ENCODE measurements at places on chromosomes 5 and 9. TPM values are rescaled to one million over a fixed set of nuclear protein-coding genes. Genes with fewer than 3 reads are reported as not detected.

The JAKMIP2 gene
- total RNA-seq, result 1.7 TPM

DNA sequence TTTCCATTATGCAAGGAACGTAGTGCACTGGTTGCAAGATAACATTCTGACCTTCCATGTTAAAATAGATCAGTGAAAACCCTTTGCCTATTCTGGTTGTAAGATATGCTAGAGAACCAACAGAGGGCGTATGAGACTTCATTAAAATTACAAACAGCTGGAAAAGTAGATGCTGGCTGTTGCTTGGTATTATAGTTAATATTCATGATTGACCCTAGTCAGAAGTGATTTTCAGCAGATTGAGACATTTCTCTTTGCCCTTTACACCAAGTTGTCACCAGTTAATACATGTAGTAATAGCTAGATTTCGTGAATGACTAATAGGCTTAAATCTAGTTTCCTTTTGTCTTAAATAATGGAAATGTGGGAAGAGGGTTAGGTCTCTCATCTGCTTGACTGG, 13.8 kb upstream of the FGF18 start:
- no peak for DNase-seq

DNA sequence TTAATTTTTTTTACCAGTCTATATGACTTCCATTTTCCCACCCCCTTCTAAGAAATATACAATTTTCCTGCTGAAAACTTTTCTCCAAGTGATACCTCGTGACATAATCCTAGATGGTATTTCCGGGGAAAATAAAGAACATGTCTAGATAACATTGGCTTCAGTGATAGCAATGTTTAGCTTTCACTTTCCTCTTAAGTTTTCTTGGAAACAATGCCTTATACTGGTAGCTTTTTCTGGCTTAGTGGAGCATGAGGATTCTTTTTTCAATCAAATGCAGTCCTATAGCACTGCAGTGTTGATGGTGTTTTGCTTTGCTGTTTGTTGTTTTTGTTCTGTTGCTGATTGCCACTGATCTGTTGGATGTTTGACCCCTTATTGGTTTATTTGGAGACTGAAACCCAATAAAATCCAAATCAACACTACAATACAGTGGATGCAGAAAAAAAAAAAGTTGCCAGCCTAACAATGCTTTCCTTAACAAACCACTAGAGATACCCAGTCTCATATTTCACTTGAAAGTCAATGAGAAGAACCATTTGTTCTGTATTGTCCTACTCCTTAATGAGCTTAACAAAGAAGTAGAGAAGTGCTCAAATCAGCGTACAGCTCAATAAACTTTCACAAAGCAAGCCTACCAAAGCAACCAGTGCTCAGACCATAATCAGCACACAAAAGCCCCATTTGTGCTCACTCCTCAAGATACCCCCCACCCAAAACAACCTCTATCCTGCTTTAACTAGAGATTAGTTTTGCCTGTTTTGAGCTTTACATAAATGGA, 74.2 kb upstream of the GRAMD2B start:
- no peak for DNase-seq

The PPP3R2 gene
- 22.8 TPM for total RNA-seq

GRCh38 chr5:132451387-132451786, 39.2 kb downstream of the IRF1 start:
- no peak for DNase-seq

The SLC6A19 gene
- 0.68 TPM for total RNA-seq

The PRR7 gene
- 19.9 TPM for total RNA-seq

GRCh38 chr5:59617186-59617771, 276.2 kb downstream of the PDE4D start:
- no peak for DNase-seq

DNA sequence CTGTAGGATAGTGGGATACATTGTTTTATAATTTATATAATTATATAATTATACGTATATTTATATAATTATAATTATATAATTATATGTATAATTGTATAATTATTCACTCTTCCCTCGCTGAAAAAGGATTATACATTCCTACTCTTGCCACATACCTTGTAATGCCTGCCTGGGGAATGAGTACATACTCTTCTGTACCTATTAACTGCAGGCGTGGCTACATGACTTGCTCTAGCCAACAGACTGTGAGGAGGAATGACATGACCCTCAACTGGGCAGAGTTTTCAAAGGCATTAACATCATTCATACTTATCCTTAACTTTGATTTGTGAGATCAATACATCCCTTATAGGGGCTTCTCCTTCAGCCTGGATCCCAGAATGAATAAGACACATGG, 19.1 kb downstream of the ERMP1 start:
- no peak for DNase-seq

GRCh38 chr9:3468421-3469205, 57.2 kb downstream of the RFX3 start:
- no peak for DNase-seq

The HRH2 gene
- total RNA-seq, result 1.4 TPM

The PFN3 gene
- 27.5 TPM for total RNA-seq

The ENTPD2 gene
- 5.7 TPM for total RNA-seq

DNA sequence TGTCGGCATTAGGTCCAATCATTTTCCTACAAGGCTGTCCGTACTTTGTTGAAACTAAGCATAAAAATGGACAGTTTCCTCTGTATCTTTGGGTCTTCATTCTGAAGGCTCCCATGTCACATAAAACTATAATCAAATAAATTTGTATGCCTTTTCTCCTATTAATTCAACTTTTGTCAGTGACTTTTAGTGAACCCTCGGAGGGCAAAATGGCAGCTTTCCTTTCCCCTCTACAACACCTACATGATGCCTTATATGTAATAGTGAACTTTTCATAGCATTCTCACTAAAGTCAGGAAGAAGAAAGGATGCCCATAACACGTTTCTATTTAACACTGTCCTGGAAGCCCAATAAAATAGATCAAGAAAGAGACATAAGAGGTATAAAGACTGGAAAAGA, 5.1 kb upstream of the AGXT2 start:
- no peak for DNase-seq

DNA sequence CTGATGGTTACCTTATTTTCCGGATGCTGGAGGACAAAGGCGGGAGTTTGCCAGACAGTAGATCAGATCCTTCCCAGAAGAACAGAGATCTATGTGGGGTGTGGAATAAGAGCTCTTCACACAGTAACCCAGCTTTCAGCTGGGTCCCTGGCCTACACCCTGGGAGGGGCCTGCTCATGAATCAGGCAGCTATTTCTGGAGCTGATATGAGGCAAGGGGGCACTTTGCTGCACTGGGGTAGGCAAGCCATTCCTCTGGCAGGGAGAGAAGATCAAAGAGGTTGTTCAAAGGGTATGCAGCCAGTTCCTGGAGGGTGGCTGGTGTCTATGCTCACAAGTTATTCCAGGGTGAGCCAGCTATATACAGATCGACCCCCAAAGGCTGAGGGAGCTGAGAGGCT, 48.6 kb downstream of the CYSTM1 start:
- DNase-seq, result no peak
